ENCODE measurements at places on chromosomes 16 and 17.

DNA sequence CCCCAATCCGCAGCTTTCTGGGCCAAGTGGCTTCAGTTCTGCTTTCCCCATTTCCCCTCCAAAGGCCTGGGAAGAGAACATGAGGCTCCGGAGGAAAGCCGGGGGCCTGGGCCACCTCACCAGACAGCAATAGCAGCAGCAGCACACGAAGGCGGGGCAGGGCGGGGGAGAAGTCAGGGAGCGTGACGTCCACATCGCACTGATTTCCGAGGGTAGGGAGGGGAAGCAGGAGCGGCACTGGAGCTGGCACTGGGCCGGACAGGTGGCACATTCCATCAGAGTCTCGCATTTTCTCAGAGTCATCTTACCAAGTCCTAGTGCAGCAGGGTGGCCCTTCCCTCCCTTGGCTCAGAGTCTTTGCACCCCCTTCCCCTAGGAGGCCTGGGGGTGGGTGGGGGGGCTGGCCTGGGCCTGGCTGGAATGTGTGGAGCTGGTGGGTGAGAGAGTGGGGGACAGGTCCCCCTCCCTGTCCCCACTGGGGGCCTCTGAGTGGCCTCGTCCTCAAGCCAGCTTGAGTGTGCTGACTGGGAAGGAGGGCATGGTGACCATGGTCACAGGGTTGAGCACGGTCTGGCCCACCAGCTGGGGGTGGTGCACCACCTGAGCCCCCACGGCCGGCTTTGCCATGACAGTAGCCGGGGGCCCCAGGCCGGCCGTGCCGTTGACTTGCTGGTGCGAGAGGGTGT is 14.3 kb downstream of the MNT start:
- no peak for DNase-seq

DNA sequence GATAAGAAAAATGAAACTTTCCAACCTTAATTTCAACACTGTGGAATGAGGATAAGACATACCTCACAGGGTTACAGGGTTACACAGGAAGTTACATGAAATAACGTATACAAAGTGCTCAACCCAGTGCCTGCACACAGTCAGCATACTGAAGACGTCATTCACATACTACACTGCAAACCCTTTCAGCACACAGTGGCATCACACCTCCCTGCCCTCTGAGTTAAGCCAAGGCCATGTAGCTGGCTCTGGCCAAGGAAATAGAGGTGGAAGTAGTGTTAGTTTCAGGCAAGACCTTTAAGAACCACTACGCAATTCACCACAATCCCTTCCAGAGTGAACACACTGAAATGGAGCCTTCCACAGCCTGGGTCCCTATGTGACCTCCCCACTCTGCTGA is 46.6 kb upstream of the GSG1L start:
- DNase-seq: no peak

- no peak for DNase-seq
These were observed 21.7 kb upstream of the PAFAH1B1 start for GRCh38 chr17:2571523-2572303.

GRCh38 chr16:10566613-10567012 is 13.8 kb downstream of the EMP2 start:
- DNase-seq: no peak

DNA sequence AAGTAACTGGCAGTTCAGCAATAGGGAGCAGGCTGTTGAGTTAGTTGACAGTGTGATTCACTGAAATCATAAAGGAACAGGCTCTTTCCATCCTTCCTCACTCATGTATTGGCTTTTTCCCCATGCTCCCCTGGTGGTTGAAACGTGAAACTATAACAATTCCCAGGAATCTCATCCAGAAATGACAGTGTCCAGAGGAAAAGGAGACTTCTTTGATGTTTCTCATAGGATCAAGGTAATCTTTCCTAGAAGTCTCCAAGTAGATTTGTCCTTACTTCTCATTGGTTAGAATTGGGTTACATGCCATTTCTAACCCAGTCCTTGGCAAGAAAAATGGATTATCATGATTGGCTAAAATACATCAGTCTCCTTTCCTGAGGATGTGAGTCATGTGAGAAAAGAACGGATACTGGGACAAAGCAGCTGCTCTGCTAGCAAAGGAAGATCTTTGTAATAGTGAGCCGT is 14.4 kb downstream of the TTC19 start:
- no peak for DNase-seq

- no peak for DNase-seq
These were observed 129.3 kb upstream of the MED13 start for GRCh38 chr17:62194401-62194800.

DNA sequence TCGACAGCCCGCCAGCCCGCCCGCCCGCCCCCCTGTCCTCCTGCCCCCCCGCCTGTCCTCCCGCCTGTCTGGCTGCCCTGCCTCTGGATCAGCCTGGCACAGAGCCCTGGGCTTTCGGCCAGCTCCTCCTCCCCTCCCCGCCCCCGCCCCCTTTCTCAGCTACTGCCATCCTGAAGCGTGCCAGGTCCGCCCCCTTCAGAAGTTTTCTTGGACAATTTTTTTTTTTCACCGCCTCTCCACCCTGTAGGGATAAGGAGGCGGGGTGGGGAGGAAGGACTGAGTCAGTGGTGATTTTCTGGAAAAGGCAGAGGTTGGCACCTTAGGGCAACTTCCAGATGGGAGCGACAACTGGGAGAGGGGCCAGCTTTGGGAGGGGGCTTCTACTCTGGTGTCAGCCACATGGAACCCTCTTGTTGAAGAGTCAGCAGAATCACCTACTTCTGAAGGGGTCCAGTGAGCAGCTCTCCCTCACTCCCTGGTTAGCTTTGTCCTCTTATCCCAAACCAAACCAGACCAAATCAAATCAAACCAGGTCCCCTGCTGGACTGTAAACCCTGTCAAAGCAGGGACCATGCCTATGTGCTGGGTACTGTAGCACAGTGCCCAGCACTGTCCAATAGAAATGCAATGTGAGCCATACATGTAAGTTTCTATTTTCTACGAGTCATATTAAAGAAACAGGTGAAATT is 19.7 kb downstream of the IGF2BP1 start:
- no peak for DNase-seq

GRCh38 chr17:14337596-14338079 is 36.8 kb downstream of the HS3ST3B1 start:
- no peak for DNase-seq

DNA sequence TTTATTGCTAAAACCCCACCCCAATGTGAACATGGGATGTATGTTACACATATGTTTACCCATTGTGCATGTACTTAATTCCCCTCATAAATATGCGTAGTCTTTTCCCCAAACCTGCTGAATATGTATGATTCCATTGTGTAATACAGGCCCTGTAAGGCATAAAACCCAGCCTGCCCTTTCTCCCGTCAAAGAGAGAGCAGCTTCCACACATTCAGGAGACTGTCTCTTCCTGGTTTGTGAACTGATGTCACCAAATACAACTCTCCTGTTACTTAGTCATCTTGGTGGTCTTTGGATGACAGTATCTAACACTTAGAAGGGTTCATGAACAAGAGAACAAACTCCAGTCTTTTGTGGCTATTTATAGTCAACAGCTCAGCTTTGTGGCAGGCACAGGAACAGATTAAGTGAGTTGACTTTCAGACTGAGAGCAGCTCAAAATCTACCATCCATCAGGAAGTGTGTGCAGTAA is 24.7 kb upstream of the TMC7 start:
- DNase-seq: no peak

DNA sequence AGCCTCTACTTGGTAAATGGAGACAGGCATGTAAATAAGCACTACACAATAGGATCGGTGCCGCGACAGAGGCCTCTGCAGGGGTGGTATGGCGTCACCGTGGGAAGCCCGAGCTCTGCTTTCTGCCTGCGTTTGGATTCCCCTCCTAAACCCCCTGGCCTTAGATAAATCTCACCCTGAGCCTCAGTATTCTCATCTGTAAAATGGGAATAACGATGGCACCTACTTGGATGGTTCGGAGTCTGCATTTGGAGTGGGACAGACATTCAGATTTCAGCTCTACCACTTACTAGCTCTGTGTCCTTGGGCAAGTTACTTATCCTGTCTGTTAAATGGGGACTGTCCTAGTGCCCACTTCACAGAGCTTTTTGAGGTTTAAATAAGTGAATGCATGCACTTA is 42.8 kb upstream of the TNRC6A start:
- DNase-seq: no peak

DNA sequence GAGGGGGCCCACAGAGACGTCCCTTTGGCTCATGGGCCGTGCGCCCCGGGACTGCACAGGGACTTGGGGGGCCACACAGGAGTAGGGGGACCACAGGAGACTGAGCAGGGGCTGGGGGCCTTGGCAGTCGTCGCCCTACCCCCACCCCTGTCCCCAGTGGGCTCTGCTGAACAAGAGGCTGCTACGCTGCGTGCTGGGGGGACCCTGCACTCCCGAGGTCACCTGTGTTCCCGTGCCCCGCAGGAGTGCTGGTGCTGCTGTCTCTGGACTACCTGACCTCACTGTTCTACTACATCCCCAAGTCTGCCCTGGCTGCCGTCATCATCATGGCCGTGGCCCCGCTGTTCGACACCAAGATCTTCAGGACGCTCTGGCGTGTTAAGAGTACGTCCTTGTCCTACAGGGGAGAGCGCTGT is 14.4 kb upstream of the RNF213 start:
- DNase-seq: no peak

DNA sequence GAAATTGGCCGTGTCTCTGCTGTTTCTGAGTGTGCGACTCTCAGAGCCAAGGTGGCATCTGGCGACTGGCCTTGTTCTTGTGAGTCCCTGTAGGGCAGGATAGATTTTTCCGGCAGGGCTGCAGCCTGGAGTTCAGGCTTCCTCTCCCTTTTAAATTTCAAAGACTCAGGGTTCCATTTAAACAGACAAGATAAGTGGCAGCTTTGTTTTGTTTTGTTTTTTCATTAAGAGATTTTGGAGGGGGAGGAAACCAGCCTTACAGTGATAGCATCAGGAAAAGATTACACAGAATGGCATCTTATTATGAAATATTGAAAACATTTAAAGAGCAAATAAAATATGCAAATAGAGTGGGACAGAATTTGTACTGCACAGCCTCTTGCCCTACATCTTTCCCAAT is 151.3 kb downstream of the RPTOR start:
- DNase-seq: no peak

DNA sequence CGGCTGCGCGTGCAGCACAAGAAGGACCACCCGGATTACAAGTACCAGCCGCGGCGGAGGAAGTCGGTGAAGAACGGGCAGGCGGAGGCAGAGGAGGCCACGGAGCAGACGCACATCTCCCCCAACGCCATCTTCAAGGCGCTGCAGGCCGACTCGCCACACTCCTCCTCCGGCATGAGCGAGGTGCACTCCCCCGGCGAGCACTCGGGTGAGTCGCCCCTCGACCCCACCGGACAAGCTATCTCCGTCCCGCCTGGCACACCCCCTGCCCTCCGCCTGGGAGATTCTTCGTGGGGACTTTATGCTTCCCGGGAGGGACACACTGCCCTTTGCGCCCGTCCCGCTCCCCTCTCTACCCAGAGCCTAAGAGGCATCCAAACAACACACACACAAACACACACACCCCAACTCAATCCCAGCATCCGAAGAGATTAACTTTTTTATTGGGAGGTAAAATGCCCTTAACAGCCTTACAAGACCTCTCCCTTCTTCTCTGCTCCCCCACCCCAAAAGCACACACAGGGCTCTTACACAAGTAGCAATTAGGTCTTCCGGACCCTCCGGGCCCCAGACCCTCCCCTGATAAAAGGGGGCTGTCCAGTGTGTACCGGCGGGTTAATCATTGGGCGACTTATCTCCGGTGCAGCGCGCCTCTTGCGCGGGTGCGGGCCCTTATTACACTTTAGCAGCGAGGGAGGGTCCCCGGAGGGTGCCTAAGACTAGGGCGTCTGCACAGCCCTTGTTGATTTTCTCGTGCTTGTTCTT is 2.1 kb downstream of the SOX9 start:
- DNase-seq: no peak

DNA sequence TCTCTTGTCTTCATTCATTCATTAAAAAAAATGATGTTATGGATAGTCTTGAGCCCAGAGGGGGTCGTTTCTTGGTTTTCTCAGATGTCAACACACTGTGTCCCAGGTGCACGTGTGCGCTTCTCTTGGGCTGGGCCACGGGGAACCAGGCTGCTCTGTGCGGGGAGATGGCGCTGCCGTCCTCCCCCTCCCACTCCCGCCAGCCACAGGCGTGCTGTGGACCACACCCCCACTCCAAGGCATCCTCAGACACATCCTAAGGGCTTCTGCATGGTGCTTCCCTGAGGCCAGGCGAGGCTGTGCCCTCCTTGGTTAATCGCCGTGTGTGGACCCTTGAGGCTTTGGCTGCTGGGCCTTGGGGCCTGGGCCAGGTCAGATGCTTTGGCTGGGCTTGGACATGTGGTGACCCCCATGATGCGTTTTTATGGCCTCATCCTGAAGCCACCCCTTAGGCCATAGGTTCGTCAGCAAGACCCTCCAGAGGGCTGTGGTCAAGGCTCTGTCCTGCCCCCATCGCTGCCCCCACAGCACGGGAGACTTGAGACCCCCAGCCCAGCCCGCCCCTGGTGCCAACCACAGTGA is 245.7 kb upstream of the CIBAR2 start:
- no peak for DNase-seq

DNA sequence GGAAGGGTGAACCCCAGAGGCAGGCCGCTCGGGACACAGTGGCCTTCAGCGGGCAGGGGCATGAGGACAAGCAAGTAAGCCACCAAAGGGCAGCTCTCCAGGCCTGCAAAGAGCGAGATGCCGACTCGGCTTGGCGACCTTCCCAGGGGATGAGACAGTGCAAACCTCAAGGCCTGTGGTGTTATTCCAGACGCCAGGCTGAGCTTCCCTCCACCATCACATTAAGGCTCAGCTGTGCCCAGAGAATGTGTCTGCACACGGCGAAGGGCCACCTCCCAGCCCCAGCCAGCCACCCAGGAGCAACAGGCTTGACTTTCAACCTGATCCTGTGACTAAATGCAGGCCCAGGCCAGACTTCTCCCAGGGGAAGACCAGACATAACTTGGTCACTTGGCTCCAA is 251.4 kb downstream of the SOX9 start:
- no peak for DNase-seq

DNA sequence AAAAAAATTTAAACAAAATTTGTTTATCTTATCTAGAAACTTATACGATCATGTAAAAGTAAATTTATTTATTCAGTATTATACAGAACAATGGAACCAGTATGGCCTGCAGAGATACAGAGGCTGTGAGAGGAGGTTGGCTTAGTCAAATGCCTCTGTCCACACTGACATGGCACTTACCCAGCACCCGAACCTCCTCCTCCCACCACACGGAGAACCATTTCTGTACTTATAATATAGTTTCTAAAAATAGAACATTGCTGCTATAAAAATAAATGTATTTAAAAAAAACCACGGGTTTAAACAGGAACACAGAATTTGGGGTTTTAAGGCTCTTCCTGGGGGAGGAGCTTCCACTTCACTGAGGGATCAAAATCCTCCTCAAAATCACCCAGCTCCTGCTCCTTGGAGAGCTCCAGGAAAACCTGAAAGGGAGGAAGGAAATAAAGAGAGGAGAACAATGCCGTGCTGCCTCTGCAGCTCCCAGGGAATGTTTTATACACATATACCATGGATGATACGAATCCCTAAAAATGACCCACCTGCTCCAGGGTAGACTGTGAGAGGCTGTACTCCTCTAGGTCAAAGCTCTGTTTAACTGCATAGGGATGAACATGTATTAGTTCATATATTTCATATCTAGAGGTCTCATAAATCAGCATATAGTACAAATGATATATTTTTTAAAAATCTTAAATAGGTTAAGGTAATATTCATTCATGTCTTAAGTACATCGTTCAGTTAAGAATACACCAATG is 87.3 kb downstream of the ABCA8 start:
- DNase-seq: no peak

Measured in thoracic aorta (tissue), 2 donors.